Fibroblast of pulmonary artery (primary cell): ENCODE measurements at places on chromosomes 6 and 20.

DNA sequence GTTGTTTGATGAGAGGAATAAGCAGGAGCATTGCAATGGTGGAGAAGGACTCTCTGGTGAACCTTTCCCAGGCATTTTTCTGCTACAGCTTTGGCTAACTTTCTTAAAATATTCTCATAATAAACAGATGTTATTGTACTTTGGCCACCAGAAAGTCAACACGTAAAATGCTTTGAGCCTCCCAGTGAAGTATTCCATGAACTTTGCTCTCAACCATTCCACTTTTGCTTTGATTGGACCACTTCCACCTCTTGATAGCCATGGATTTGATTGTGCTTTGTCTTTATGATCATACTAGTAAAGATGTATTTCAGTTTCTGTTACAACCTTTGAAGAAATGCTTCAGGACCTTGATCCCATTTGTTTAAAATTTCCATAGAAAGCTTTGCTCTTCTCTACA is 241.1 kb downstream of the TENT5A start:
- DNase-seq: no peak

DNA sequence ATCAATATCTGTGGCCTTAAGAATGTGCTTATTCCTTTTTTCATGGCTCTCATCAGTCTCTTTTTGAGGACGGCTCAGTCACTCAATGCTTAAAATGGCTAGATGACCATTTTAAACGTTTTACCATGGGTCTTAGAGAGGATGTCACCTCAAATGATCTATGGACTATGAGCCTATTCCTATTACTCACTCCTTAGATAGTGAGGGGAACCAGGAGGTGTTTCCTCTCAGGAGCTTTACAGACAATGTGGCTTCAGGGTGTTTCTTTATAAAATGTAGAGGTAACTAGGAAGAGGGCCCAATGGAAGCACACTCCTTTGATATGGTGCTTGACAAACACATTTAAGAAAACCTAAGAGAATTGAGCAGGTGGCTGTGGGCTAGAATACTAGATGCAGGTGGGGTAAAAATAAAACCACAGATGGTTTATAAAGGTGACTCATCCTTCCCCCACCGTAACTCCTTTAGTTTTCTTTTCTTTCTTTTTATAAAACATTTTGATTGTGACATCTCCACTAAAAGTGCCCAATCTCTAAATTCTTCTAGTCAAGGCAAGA is 1.5 kb upstream of the TMEM200A start:
- DNase-seq: no peak

GRCh38 chr6:137751768-137752560 is 115.1 kb upstream of the TNFAIP3 start:
- DNase-seq: no peak

- DNase-seq: peak; percentile 19
Measured at GRCh38 chr6:18101271-18101670, 21.2 kb downstream of the NHLRC1 start.

DNA sequence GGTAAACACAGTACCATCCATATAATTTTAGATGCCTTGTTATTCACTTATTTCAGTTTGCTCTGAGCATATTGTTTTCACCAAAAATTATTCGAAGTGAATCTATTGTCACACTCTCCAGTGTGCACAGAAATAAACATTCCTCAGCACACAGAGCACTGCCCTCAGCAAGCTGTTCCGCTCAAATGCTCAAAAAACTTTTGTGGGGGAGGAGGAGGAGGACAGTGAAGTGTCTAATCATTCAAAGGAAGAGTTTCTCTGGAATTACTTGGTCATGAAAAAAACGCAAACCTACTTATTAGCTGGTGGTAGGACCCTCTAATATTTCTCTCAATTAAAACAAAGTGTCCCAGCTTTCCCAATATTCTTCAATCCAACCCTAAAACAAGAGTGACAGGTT is 88.3 kb downstream of the DTNBP1 start:
- DNase-seq: no peak

- DNase-seq: no peak
Measured at GRCh38 chr20:45368221-45368980, 5.4 kb downstream of the SYS1 start.

DNA sequence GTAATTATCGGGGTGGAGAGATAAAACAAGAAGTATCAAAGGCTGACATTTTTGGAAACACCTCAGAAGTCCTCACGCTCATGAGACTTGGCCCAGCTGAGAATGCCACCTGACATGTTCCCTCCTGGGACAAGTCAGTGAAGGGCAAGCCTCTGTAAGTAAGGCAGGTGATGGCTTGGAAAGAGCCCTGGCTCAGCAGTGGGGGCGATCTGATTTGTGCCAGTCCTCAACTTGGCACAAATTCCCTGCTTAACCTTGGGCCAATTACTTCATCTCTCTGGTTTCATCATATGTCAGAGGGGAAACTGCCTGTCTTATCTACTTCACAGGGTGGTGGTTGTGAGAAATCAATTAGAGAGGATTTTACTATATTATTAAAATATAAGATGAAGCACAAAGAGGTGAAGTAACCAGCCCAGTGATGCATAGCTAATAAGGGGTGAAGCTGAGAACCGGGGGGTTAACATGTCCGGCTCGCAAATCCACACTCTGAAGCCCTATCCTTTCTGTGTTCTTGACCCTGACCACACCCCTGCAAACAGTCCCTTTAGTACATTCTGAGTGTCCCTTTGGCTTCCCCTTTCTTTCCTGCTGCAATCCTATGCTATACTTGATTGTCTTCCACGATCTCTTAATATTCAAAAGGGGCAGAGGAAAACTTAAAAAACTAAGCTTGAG is 8.8 kb upstream of the MOCS1 start:
- DNase-seq: no peak

DNA sequence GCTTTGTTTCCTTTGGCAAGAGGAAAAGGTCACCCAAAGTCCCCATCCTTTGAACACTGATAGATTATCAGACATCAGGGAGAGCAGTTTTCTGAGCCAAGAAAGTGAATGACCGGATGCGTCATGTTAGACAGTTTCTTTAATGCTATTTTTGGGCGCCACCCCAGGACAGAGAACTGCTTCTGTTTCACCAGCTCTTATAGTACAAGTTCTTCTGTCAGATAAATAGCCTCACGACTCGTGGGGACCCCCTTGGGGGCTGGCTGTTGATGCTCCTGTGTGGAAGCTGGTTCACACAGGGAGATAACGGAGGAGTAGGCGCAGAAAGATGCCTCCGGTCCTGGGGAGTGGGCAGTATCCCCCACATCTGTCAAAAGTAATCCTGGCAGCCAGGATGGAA is 54.6 kb downstream of the NPEPL1 start:
- DNase-seq: no peak

DNA sequence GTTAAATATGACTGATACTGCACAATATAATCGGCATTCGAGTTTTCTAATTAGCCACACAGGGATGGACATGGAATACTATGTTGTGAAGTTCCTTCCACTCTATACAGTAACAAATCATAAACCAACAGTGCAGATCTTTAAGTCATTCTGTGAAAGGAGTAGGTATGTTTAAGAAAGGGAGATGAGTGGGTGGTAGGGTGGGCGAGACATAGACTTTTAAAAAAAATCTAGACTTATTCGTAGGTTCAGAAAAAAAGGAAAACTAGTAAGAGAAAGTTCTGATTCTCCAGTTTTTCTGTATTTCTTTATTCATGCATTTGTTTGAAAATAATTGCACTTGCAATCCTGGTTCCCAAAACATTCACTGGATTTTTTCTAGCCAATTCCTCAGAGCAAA is 61.8 kb downstream of the SYNDIG1 start:
- DNase-seq: no peak

DNA sequence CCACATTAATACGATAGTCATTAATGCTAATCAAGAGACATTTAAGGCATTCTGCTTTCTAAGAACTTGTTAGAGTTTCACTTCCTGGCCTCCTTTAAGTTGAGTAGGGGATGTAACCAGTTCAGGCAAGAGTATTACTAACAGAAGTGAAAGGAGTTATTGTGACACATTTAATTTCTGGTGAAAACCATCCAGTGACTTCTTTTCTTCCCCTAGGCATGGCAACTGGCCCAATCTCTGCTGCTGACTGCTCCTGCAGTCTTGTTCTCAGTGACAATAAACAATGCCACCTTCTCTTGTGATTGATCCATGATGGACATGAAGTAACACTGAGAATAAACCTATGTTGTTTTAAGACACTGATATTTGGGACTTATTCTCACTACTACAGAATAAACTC is 130.9 kb upstream of the DEFB112 start:
- DNase-seq: no peak

- DNase-seq: no peak
Measured at GRCh38 chr6:121105461-121105860, 228.8 kb downstream of the TBC1D32 start.

DNA sequence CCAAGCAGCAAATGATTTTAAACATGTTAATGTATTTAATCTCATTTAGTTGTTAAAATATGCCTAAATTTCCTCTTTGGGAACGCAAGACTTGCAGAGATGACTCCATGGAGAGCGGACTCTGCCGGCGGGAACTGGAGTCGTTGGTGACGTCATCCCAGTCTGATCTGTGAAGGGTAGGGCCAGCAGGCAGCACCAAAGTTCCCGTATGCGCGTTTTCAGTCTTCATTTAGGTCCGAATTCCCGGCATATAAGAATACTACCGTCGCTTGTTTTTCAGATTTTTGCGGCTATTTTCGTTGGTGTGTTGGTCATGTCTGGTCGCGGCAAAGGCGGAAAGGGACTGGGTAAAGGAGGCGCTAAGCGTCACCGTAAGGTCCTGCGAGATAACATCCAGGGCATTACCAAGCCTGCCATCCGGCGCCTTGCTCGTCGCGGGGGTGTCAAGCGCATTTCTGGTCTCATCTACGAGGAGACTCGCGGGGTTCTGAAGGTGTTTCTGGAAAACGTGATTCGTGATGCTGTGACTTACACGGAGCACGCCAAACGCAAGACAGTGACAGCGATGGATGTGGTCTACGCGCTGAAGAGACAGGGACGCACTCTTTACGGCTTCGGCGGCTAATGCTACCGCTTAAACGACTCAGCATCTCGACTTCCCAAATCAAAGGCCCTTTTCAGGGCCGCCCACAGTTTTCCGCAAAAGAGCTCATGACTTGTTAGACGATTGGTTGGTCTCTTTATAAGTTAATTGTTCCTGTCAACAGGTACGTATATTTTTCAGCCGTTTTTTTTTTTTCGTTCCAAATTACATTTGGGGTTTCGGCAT is 117.3 kb downstream of the HFE start:
- DNase-seq: peak; percentile 99

DNA sequence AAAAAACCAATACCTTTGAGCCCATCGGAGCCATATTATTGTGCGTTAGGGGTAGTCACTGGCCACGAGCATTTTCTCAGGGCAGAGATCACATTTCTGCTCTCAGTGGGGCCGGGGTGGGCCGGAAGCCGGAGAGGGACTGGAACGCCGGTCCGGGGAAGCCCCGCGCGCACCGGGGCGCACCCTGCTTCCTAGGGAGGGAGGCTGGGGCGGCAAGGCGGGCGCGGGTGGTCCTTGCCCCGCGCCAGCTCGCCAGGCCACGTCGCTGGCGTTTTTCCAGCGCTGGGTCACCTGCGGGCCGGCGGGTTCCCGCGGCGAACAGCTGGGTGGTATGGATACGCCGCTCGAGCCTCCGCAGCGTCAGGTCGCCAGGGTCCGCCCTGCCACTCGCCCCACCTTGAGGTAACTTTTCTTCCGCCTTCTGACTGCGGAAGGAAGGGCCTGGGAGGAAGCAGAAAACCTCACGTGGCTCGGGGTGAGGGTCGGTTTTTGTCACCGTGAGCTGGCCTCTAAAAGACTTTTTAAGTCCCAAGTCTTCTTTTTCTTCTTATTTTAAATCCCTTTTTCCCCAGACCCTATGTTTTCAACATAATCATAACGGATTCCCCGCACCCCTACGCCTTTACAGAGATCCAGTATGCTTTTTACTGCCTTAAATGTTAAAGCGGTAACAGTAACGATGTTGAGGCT is 2.7 kb upstream of the EEF1A1 start:
- DNase-seq: peak; percentile 17

- peak; percentile 26 for DNase-seq
Measured at GRCh38 chr6:73713426-73714147, 17.6 kb downstream of the CD109 start.

GRCh38 chr6:40505191-40505810 is 81.9 kb downstream of the LRFN2 start:
- DNase-seq: no peak

- DNase-seq: no peak
Measured at GRCh38 chr20:59364611-59365010, 64.2 kb downstream of the EDN3 start.

- DNase-seq: peak; percentile 3
Measured at GRCh38 chr20:14817101-14817500, 479.7 kb upstream of the FLRT3 start.

DNA sequence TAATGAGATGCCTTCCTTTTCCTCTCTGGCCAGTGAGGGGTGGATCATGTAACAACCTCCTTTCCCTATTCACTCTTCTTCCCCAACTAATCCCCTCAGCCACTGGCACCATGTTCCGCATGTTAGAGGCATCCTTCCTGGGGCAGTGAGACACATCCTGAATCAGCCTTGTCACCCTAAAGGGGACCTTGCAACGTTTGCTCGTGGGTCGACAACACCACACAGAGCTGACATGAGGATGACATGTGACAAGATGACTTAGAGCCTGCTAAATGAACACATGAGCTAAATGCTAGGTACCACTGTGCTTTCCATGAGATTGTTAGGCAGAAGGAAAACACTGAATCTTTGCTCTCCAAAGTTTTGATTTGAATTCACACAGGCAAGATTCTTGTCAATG is 129.2 kb downstream of the ATXN1 start:
- no peak for DNase-seq

DNA sequence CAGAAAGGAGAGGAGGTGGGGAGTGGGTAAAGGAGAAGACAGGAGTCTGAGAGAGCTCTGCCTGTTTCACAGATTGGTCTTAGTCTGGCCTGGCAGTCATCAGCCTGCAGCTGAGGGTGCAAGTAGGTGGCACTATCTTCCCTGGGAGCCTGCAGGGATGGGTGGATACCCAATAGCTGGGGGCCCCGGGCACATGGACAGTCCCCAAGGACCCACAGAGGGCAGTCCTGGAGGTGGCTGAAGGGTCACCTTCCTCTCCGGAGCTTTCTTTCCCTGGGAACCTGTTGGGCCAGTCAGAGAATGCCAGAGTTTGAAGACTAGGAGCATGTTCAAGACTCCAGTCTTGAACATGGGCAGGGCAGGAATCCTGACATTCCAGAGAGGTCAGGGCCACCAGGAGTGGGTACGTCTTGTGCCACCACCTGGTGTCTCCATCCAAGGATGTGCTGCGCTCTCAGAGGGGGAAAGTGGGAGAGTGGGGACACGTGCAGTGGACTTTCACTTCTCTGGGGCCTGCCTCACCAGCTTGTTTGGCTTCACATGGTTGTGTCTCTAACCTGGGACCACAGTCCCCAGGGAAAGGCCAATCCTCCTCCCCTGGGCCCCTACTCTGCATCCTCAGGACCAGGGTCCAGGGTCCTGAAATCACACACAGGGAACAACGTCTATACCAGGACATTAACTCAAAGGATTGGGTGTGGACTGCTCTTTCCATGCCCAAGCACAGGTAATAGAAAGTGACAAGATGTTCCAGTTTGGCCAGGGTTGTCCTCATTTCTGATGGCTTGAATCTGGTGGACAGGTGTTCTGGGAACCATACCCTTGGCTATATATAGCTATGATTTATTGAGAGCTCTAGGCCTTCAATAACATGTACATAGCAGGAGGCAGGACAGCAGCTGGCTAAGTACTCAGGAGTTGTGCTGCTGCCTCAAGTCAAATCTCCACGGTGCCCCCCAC is 18.0 kb downstream of the AARS2 start:
- no peak for DNase-seq
